ENCODE measurements at places on chromosomes 2 and 18. TPM values are rescaled to one million over a fixed set of nuclear protein-coding genes. Genes with fewer than 3 reads are reported as not detected.

DNA sequence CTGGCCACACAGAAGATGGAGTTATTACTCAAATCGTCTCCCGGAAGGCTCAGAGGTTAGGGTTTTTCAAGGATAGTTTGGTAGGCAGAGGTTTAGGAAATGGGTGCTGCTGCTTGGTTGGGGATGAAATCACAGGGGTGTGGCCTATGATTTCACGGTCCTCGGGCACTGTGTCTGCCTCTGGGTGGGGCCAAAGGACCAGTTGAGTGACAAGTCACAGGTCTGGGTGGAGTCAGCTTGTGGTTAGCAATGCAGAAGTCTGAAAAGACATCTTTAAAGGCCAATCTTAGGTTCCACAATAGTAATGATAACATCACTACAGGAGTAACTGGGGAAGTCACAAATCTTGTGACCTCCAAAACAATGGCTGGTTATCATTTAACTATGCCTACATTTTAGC lies 387.8 kb downstream of the ZNF521 start:
- no peak overlapping the region for H3K27ac ChIP-seq
- H3K36me3 ChIP-seq = no peaks in the 10 kb centered on the region
- no peak overlapping the region for H3K4me3 ChIP-seq
- no peaks in the 10 kb centered on the region for H3K27me3 ChIP-seq
- no peak for DNase-seq

- H3K4me1 ChIP-seq = no peaks in the 10 kb centered on the region
- H3K36me3 ChIP-seq = no peaks in the 10 kb centered on the region
- H3K27me3 ChIP-seq = no peaks in the 10 kb centered on the region
- DNase-seq = no peak
- no peak overlapping the region for H3K4me3 ChIP-seq
Measured at GRCh38 chr2:120468136-120468535, 122.2 kb downstream of the INHBB start.

- H3K27me3 ChIP-seq = no peaks in the 10 kb centered on the region
- H3K36me3 ChIP-seq = no peaks in the 10 kb centered on the region
- no peaks in the 10 kb centered on the region for H3K4me1 ChIP-seq
- no peak overlapping the region for H3K27ac ChIP-seq
- DNase-seq = no peak
- H3K4me3 ChIP-seq = no peak overlapping the region
Measured at GRCh38 chr2:191470306-191470705, 207.6 kb upstream of the NABP1 start.

GRCh38 chr2:14560716-14561115 lies 71.8 kb upstream of the LRATD1 start:
- no peak overlapping the region for H3K4me3 ChIP-seq
- H3K4me1 ChIP-seq = no peaks in the 10 kb centered on the region
- no peak for DNase-seq
- no peaks in the 10 kb centered on the region for H3K27me3 ChIP-seq
- no peak overlapping the region for H3K27ac ChIP-seq

GRCh38 chr2:47334356-47335136 lies 68.4 kb upstream of the MSH2 start:
- no peaks in the 10 kb centered on the region for H3K36me3 ChIP-seq
- DNase-seq = no peak
- no peak overlapping the region for H3K27ac ChIP-seq
- H3K4me3 ChIP-seq = no peak overlapping the region
- no peaks in the 10 kb centered on the region for H3K4me1 ChIP-seq

ADD2 gene
- 14.2 TPM for total RNA-seq

IER3IP1 gene
- 12.4 TPM for total RNA-seq

BOLL gene
- total RNA-seq = not detected

Data from activated CD8-positive, alpha-beta T cell treated with anti-CD3 and anti-CD28 coated beads, Interleukin-2, amount 10 ng/mL, durations not matched to agents 7 days and 5 days (primary cell).